ENCODE measurements at places on chromosomes 2 and 18.

- no peak for DNase-seq
These were observed 127.5 kb downstream of the TWIST2 start for GRCh38 chr2:238975408-238975807.

- no peak for DNase-seq
These were observed 409.5 kb upstream of the GCFC2 start for GRCh38 chr2:76120176-76120575.

DNA sequence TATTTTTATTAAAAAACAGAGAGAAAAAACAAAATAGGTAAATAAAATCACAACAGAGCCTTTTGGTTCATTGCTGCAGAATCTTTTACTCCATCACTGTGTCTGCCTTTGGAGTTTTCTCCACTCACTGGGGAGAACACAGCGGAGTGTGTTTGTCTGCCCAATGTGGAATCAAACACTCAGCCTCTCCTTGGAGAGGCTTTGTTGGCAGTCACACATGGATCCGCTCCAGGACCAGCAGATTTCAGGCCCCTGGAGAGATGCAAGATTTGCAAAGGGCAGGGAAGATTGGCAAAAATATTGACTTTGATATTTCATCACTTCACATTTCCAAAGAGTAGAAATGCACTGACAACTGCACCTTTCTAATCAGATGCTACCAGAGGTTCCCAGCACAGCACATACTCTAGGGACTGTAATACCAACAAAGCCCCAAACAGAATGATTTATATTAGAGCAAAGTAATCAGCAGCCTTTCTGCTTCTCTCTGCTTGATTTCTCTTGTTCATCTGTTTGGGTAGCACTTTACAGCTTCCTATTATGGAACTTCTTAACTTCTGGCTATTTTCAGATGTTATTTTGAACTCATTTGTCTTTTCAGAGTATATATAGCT, 1898.8 kb upstream of the PIK3C3 start:
- no peak for DNase-seq

- DNase-seq, result no peak
These were observed 32.1 kb downstream of the MRPL44 start for GRCh38 chr2:223989206-223989855.

DNA sequence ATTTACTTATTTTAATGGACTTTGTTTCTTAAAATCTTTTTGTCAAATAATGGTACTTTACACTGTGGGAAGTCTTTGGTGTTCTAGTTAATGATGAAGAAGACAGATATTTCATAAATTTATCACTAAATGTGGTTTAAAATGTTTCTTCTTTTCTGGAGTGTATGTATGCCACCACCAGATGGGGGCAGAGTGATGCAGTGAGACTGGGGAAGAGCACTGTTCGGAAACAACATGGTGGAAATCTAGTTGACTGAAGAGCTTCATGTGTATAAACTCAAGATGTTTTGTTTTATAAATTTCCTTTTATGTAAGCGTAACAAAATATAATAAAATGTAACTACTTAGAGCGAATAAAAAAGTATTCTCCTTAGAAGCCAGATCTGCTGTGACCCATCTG, 195.1 kb downstream of the KCNE4 start:
- no peak for DNase-seq

DNA sequence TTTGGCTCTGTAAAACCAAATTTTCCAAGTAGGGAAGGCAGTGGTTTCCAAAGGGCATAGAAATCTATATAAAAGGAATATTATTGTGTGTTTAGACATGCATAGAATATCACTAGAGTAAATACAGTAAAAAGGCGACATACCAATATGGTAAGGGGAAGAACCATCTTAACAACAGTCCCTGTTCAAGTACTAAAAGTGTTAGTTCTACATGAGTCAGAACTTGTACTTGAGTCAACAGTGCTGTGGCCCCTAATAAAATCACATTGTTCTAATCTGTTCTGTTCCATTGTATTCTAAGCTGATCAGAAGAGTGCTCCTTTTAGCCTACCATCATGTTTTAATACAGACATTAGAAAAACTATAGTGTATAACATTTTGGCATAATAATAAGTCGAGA, 36.1 kb upstream of the TNFRSF11A start:
- no peak for DNase-seq

GRCh38 chr2:150376553-150377335, 110.7 kb downstream of the RND3 start:
- no peak for DNase-seq

GRCh38 chr18:38619129-38619528, 1053.5 kb upstream of the CELF4 start:
- DNase-seq, result no peak

DNA sequence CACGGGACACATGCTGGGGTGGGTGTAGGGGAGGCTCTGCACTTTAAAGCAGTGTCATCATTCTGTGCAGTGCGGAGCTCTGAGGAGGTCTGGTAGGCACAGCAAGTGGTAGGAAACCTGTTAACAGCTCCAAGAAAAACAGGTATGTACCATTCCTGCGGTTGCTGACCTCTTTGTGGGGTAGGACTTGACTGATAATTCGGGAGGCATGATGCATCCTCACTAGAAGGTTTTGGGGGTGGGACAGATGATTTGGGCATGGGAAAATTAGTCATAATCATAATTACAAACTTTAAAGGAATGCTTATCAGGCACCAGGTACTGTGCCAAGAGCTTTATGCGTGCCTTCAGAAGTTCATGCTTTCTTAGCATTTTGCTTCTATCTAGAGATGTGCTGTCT, 9.7 kb downstream of the DOK1 start:
- DNase-seq, result no peak

DNA sequence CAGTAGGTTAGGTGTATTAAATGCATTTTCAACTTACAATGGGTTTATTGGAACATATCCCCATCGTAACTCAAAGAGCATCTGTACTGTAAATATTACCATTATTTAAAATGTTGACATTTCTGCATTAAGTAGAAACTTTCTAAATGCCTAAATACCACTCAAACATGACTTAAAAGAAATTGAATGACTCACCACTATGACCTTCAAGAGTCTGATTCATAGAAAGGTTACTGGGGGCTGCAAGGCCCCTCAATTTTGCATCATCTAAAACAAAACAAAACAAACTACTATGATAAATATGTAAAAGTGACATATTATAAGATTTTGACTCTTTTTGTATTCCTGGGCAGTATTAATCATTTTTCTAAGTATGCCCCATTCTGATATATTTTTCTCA, 7.6 kb downstream of the WDR35 start:
- DNase-seq, result no peak

- DNase-seq, result no peak
These were observed 24.4 kb upstream of the AGFG1 start for GRCh38 chr2:227447606-227448005.

DNA sequence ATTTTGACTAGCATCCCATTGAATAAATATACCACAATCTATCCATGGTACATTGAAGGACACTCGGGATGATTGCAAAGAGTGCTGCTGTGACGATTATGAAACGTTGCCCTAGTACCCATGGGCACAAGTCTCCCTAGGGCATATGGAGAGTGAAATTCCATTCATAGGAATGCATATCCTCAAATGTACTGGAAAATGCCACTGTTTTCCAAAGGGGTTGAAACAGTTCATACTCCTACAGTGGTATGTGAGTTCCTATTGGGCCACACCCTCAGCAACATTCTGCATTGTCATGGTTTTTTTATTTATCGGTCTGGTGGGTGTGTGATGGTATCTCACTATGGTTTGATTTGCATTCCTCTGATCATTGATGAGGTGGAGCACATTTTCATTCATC, 130.6 kb downstream of the TWIST2 start:
- DNase-seq, result no peak

GRCh38 chr2:21379140-21379539, 255.4 kb downstream of the TDRD15 start:
- DNase-seq, result no peak

DNA sequence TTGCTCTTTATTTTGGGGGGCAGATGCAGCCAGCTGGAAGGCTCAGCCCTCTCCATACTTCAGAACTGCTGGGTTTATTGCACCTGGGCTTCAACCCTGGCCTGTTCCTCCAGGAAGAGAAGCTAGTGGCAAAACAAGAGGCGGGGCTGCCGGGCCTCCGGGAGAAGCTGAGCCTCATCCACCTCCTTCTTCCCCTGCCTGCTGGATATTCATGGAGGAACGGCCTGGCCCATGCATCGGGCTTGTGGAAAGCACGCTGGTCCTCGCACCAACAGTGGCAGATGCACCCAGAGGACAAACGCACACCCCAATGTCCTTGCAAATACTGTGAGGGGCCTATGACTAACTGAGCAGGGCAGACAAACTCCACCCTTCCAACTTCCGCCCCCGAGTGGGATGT, 30.6 kb downstream of the FAM178B start:
- DNase-seq, result no peak

DNA sequence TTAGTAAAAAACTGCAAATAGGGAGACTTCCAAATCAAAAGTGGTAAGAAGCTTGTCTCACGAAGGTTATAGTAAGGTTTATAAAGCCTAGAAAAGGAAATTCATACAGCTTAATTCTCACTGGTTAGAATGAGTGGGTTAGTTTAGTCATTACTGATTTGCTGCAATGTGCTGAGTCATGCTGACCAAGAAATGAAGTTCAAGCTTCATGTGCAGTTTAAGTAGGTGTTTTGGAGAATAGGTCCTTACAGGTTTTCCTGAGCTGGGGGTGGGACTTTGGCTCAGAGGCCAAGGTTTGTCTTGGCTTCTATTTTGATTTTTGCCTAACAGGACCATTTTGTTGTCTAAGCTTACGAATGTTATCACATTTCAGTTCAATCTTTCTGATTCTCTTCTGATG, 15.1 kb downstream of the CLIP4 start:
- no peak for DNase-seq

DNA sequence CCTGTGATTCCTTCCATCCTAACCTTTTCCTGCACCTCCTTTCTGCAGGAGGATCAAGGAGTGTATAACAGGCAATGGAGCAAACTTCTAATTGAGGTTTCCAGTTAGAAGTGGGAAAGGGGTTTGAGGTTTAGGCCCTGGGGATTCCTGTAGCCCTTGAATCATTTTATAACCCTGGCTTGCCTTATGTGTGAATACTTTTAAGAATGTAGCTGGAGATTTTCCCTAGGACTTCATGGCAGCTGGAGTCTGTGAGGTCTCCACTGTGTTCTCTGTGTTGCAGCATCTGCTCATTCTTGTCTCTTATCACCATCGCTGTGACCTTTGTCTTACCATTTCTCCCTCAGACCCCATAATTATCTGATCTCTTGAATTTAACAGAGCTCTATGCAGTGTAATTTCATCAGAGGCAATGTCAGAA, 370.2 kb upstream of the SLC14A2 start:
- DNase-seq, result no peak

- no peak for DNase-seq
These were observed 1162.0 kb upstream of the SLC39A10 start for GRCh38 chr2:194495046-194495445.

- no peak for DNase-seq
These were observed 181.2 kb upstream of the RAB6C start for GRCh38 chr2:129798301-129798581.

GRCh38 chr2:143452817-143453451, 323.7 kb downstream of the ARHGAP15 start:
- no peak for DNase-seq

GRCh38 chr2:237533668-237534161, 32.7 kb upstream of the PRLH start:
- no peak for DNase-seq

DNA sequence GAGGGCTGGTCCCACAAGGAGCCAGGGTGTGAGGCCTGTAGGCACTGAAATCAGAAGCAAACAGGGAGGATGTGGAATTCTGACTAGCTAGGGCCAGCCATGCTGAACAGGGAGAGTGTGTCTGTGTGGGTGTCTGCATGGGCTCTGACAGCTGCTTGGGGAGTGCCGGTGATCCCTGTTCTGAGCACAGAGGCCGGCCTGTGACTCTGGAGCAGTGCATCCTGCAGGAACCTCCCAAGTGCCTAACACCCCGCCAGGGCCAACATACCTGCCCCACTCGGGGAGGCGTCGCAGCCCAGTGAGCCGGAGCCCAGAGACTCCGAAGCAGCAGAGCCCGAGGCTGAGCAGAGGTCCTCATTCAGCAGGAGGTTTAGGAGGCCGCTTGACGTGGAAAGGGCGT, 11.5 kb upstream of the HES6 start:
- DNase-seq, result no peak

- DNase-seq, result no peak
These were observed 319.1 kb upstream of the MEX3C start for GRCh38 chr18:51516478-51517038.

GRCh38 chr18:3226048-3226447, 6.3 kb upstream of the MYOM1 start:
- DNase-seq, result no peak

DNA sequence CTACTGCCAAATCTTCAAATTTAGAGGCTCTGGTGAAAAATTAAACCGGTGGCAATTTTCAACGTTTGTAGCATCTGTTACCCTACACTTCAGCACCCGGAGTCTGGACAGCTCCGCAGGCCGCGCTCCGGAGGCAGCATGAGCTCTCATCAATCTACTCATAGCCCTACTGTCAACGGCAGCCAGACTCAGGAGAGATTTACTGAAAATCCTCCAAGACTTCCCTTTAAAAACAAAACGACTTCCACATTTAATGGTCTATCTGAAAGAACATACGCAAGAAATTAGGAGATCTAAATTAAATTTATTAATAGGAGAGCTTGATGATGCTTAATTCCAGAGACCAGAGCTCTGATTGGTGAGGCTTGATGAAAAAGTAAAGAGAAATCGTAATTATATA, 970 bp upstream of the ADCYAP1 start:
- DNase-seq, result peak; percentile 79

DNA sequence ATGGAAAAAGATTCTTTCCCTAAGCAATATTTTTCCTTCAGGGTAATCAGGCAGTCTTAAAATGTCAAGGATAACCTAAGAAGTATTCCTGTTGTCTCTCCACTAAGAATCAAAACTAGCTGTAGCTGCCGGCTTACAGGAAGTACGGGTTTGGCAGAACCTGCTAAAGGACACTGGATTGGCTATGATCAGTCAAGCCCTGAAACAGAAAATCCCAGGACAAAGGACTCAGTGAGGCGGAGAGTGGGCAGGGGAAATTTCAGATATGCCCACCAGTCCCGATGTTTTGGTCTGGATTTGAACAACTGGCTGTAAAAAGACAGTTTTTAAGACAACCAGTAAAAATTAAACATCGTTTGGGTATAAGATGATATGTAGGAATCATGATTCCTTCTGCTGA, 155.7 kb downstream of the HDAC4 start:
- DNase-seq, result no peak

GRCh38 chr2:122136056-122136455, 380.6 kb downstream of the TSN start:
- no peak for DNase-seq

GRCh38 chr2:202046572-202046971, 12.9 kb downstream of the FZD7 start:
- DNase-seq, result no peak

GRCh38 chr2:109450574-109451273, 163.0 kb downstream of the SEPTIN10 start:
- no peak for DNase-seq

- DNase-seq, result no peak
These were observed 28.8 kb upstream of the SIX3 start for GRCh38 chr2:44912660-44913059.

Data from type B pancreatic cell (in vitro differentiated cells).